ENCODE measurements at places on chromosomes 2 and 18.

DNA sequence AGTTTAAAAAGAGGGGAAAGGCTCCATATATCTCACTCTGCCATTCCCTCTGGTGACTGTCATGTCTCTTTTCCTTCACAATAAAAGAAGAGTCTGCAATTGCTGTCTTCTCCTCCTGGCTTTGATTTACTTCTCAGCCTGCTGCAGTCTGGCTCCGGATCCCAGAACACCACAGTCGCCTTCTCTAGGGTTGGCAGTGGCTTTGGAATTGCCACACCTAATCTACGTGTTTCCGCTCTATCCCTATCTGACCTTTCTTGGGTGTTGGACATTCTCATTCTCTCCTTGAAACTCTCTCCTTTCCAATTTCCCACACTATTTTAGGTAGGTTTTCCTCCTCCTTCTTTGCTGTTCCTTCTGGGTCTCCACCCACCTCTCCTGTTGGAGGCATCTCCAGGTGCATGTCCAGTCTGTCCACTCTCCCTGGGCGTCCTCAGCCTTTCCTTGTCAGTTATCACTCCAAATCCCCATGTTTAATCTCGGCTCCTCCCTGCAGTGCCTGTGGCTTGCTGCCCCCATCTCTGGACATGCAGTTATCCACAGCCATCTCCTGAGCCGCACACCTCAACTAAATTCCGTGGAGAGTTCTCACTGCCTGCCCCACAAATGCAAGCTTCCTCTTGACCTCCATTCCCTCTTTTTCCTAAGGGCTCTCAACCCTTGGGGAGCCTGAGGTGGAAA lies 112.8 kb downstream of the KCTD1 start:
- DNase-seq: no peak

GRCh38 chr2:120510751-120511395 lies 164.9 kb downstream of the INHBB start:
- no peak for DNase-seq

- DNase-seq: peak; percentile 90
Observed at GRCh38 chr2:101474731-101475384, at the start of gene RFX8. Gene RFX8 (minus strand): TSS chr2:101475112. CDS start chr2:101466848, 8,264 bp downstream.

DNA sequence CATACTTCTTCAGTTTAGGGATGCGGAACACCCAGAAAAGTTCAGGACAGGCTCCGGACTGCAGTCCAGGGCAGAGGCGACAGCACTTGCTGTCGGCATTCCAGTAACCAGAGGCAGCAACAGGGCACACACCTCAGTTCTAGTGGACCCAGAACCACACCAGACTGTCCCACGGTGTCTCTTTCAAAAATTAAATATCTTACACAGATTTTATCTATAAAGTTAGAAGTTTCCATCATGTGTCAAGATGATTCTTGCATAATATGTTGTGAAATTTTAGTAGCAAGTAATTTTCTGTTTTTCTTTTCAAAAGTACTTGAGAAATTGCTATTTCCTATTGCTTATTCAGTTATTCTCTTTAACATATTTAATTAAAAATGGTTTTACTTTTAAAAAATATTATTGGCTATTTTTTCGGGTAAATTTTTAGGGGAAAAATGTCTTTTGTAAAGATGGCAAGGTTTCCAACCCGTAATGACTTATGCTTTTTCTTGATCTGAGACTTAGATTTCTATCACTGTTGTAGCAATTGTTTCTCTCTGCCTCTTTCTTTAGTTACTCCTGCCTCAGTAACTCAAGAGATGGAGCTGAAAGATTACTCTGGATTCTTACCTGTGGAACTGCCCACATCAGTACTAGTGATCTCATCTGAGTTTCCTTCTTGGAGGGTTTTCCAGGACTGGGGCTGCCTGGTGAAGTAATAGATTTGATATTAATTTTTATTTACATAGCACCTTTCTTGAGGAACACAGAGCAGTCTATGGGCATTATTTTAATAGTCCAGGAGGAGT lies 182.7 kb downstream of the LTBP1 start:
- no peak for DNase-seq

DNA sequence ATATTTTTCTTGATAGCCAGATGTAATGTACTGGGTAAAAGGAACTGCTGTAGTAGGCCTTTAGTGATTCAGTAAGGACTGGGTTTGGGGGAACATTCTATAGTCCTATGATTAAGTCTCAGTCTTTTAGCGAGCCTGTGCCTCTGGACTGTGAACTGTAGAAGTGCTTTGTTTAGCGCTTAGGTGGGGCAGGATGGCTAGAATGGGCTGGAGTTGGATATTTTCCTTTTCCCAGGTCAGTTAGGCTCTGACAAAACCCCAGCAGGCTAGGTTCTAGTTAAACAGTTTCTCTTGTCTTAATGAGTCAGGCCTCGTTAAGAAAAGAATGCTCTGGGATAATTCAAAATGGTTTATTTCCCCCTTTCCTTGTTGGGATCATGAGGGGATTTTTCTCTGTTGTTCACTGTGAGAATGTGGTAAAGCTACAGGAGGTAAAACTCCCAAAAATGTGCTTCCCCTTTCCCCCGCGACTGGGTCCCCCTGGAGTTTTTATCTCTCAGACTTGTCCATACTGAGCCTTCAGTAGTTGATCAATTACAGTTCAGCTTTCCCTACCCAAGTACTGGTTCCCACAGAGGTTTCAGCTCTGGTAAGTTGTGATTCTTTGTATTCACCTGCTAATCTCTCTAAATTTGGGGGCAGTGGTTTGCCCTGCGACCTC lies 31.5 kb downstream of the EHBP1 start:
- no peak for DNase-seq

DNA sequence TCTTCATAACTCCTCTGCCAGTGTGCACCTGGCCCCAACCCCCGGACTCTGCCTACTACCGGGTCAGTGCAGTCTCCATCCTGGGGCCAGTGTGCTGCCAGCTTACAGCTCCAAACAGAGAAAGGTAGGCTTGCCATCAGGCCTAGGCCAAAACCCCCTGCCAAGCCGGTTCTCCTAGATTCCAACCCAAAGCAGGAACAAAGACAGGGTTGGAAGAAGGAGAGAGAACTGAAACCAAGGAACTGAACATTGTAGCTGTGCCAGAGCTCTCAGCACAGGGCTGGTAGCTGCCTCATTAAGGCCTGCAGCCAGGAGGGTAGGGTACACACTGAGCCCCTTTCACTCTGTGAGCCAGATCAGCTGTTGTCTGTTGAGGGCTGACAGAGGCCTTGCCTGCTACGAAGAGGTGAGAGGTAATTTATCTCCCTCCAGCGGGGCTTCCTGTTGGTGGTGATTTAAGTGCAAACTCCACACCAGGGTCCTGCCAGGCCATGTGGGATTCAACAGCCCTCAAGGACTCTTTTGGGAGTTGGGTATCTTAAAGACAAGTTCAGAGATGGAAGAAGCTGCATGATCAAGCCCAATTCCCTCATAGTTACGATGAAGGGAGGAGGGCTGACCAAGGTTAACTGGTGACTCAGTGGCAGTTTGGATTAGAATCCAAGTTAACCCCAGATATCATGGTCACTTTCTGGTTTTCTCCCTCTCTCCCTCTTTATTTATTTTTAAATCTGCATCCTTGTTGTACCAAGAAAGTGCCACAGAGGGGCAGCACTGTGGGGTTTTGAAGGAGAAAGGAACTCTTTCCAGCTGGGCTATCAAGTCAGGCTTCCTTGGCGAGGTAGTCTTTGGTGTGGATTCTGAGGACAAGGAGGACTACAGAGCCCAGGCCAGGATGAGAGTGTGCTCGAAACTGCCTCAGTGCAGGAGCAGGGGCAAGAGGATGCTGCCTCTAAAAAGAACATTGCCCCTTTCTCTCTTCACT lies 48.1 kb downstream of the CYRIA start:
- no peak for DNase-seq

DNA sequence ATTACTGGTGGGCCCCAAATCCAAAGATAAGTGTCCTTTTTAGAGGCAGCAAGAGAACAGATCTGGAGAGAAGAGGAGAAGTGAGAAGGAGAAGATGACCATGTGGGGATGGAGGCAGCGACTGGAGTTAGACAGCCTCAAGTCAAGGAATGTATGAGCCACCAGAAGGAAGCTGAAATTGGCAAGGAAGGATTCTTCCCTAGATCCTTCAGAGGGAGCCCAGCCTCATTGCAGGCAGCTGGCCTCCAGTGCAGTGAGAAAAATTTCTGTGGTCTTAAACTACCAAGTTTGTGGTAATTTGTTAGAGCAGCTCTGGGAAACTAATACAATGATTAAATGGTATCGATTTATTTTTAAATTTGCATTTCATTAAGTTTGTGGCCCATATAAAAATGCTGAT lies 167.9 kb downstream of the NCKAP5 start:
- no peak for DNase-seq

DNA sequence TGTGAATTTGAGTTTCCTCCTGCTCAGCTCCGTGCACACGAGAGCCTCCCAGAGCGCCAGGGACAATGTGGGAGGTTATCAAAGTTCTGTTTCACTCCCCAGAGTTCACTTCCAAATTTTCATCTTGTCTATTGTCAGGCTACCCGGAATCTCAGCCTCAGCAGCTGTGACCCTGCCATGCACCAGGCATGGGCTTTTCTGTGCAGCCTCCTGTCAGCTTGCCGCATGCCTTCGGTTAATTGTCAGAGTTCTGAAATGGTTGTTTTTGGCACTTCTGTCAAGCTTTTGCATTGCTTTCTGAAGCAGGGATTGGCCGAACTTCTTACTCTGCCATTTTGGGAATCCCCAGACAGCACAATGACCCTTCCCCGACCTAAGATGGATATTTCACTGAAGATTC lies 60.4 kb downstream of the SH3YL1 start:
- no peak for DNase-seq

- DNase-seq: no peak
Observed at GRCh38 chr2:18900691-18901141, 311.3 kb upstream of the NT5C1B start.

DNA sequence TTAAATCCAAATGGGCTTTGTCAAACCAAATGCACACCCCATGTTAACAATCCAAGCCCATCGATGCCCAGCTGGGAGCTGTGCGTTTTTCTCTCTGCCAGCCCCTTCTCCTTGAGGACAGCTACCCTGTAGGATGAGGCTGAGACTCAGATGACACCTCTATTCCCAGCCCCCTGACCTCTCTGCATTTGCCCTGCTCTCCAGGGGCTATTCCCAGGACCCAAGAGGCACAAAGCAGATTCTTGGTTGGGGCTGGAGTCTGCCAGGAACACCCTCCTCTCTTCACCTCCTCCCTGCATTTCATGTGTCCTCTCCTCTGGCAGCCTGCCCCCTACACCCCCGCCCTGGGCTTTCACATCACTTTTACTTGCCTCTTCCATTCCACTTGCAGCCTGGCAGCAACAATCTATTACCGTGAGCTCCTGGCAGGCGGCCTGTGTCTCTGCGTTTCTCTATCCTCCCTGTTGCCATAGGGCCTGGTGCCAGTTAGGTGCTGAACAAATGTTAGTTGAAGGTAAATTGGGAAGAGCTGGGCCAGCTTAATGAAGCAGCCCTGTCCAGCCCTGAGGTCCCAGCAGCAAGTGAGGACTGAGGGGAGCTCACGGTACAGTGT lies 51.8 kb downstream of the ADD2 start:
- DNase-seq: no peak

DNA sequence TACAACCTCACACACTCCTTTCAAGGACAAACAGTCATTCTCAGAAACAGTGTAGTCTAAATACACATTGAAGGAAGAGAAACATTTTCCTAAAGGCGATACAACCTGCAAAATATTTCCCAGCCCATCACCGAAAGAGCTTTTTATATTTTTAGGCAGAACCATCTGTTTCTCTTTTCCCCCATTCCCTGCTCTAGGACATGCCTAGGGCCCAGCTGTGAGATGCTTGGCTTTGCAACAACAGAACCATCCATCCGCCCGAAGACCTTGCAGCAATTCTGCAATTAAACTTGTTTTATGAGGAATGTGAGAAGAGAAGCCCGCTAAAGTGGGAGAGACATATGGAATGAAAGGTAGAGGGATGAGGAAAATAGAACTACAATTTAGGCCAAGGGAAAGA lies 105.6 kb upstream of the RFX8 start:
- DNase-seq: no peak

DNA sequence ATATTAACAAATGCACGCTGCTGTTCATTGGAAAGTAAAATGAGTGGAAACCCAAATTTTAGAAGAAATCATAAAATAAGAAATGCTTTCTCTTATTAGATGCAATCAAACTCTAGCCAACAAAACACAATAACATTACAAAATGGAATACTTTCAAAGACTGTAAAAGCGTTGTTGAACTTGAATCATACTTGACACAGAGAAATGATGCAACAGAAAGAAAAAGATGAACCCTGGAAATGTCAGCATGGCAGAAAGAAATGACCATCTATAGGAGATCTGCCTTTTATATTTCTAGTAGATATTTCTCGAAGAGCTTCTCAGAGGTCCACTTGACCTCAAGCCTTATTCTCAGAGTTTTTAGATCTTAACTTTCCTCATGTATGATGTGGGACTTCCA lies 170.6 kb upstream of the MEIS1 start:
- no peak for DNase-seq

- no peak for DNase-seq
Observed at GRCh38 chr2:159895258-159896065, 97.5 kb upstream of the CD302 start.

DNA sequence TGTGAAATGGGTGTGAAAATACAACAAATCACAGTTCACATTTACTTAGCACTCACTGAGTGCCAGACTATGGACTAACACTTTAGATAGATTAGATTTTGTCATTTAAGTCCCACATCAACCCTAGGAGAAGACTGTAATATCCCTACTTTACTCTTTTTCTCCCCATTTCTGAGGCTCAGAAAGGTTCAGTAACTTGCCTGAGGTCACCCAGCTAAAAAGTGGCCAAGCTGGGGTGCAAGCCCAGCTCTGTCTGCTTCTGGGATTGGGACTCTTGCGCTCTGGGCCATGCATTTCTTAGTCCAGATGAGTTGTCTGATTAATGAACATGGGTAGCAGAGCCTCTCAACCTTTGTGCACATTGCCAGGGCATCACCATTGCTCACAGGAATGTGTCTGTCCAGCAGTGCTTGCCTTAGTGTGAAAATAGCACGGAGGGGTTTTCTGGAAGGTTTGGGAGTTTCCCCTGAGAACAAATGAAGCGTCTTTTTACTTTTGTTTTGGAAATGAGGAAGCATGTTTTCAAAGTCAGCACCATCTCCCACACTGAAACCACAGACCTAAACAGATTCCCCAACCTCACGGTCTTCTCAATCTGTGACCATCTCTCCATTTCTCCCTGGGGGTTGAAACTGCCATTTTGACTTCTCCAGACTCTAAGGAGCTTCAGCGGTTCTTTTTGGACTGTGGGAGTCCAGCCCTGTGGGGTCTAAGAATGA lies 31.9 kb downstream of the NRP2 start:
- DNase-seq: peak; percentile 83

- no peak for DNase-seq
Observed at GRCh38 chr2:140604788-140605187, 1526.0 kb downstream of the LRP1B start.
